ENCODE measurements at places on chromosomes 11 and 22.
A peak's percentile ranks its signal among the peaks of the same experiment; 100 is the strongest.

- peak; percentile 95 for DNase-seq
These were observed 8.5 kb upstream of the DENND5A start for GRCh38 chr11:9273376-9274336.

- no peak for DNase-seq
These were observed 116.4 kb downstream of the SLC17A6 start for GRCh38 chr11:22454461-22455090.

GRCh38 chr11:107593951-107594350, 3.0 kb downstream of the ELMOD1 start:
- no peak for DNase-seq

DNA sequence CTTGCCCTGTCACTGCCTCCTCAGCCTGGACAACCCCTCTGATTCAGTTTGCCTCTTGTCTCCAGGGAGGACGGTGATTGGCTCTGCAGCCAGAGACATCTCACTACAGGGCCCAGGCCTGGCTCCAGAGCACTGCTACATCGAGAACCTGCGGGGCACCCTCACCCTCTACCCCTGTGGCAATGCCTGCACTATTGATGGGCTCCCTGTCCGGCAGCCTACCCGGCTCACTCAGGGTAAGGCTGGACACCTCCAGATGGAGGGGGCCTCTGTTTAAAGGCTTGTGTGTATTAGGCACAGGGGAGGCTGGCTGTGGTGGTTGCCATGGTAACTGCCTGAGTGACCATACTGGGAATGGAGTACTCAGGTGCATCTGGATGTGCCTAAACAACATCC, 8.6 kb downstream of the PHLDB1 start:
- DNase-seq, result no peak

GRCh38 chr11:33779849-33780528, 5.7 kb upstream of the FBXO3 start:
- DNase-seq, result no peak

- DNase-seq, result no peak
These were observed 73.2 kb upstream of the PRR5 start for GRCh38 chr22:44628835-44629234.

GRCh38 chr11:116232364-116232828, 540.4 kb downstream of the BUD13 start:
- DNase-seq, result no peak

GRCh38 chr22:29663180-29663821, 56.5 kb upstream of the CABP7 start:
- DNase-seq, result no peak

DNA sequence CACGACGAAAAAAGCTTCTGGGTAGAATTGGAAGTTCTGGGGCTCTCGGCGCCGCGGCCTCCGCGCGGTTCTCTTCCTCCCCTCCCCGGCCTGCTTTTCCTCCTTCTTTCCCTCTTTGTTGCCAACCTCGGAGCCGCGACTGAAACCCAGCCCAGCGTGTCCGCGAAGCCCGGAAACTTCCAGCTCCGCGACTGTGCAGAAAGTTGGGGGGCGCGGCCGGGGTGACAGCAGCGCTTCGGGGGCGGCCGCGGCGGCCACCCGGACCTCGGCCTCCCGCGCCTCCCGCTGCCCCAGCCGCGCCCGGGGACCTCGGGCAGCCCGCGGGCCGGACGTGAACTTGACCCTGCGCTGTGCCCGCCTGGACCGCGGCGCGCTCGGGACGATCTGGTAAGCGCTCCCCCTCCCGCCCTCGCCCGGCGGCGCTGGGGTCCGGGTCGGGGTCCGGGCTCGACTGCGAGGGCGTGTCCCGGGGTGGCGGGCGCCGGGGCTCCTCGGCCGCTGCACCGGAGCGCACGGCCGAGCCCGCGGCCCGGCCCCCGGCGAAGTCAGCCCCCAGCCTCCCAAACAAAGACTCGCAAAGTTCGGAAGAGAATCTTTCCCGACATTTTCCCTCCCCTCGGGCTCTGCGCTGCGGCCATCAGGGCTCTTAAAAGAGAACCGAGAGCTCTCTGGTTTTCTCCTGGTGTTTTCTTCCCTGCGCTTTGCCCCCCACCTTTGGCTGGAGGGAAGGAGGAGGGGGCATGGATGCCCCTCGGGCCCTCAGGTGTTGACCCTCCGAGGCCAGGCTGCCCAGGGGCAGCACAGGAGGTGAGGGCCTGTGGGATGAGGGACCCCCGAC, 67.9 kb upstream of the WNT7B start:
- DNase-seq, result peak; percentile 28
